Activated T-helper 1 cell treated with anti-CD3 and anti-CD28 coated beads, Interleukin-12 subunit alpha, Interleukin-12 subunit beta, Interleukin-2, Interleukin-4 antibody, amounts not matched to agents 30 ng/mL and 10 ng/mL and 1 ng/mL, durations not matched to agents 14 hours and 24 hours and 36 hours (primary cell): ENCODE measurements at places on chromosomes 5 and 9. TPM values are rescaled to one million over a fixed set of nuclear protein-coding genes. Genes with fewer than 3 reads are reported as not detected.

The PLK2 gene
- 37.4 and 39.1 TPM in 2 replicates for total RNA-seq

DNA sequence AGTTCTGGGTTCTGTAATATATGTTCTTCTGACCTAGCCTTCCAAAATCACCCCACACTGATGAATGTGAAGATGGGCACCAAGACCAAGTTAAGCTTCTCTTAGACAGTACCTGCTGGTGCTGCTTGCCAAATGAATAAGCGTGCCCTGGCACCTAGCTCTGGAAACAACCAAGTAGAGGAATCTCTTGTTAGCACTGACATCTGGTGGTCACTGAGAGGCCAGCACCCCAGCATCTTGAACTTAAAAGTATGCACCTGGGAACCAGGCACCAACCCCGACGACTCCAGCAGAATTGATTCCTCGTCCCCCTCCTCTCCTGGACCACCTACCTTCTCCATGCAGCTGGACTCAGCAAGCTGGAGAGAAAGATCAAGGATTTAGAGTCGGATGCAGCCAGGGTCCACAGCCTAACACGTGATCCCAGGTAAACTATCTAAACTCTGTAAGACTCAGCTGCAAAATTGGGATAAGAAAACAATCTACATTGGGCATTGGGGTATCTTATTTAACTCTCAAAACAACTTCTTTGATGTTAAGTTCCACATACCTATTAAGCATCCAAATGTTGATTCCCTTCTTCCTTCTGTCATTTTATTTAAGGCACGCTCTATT, 89.8 kb downstream of the SLC1A3 start:
- no peak for DNase-seq

DNA sequence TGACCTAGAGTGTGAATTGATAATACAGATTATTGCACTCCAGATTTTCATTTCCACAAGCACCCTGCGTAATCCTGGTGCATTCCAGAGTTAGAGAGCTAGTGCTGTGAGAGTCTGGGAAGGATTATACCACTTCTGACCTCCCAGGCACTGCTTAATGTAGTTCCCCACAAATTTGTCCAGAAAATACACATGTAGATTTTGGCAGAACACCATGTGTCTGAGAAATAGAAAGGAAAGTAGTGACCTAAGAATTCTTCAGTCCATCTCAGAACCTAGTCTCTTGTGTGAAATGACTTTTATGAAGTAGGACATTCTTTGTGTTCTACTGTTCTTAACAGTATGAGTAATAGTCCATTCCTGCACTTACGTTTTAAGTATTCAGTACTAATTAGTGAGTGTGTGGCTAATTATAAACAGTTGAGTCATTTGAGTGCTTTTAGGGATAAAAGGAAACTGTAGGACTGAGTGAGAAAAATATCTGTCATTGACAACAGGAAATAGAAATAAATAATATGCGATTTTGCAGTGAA, 27.8 kb upstream of the PTPDC1 start:
- DNase-seq: no peak

The MLANA gene
- not detected in 2 replicates for total RNA-seq

DNA sequence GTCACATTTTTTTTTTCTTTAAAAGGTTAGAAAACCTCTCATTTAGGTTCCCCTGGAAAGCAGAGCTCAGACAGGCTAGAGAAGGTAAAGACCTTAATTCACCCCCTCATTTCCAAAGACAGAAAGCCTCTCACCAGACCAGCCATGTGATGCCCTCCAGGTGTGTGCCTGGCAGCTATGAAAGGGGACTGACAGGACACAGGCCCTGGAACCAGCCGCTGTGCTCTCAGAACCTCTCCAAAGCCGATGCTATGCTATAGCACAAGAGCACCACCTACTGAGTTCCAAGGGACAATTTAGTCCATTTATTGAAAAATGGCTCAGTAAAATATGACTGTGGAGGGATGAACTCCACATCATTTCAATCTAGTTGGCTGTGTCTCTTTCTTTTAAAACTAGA, 48.8 kb downstream of the FANCC start:
- peak; percentile 2 for DNase-seq

The SPINK7 gene
- not detected in 2 replicates for total RNA-seq

The TAF11L5 gene
- not detected in 2 replicates for total RNA-seq

DNA sequence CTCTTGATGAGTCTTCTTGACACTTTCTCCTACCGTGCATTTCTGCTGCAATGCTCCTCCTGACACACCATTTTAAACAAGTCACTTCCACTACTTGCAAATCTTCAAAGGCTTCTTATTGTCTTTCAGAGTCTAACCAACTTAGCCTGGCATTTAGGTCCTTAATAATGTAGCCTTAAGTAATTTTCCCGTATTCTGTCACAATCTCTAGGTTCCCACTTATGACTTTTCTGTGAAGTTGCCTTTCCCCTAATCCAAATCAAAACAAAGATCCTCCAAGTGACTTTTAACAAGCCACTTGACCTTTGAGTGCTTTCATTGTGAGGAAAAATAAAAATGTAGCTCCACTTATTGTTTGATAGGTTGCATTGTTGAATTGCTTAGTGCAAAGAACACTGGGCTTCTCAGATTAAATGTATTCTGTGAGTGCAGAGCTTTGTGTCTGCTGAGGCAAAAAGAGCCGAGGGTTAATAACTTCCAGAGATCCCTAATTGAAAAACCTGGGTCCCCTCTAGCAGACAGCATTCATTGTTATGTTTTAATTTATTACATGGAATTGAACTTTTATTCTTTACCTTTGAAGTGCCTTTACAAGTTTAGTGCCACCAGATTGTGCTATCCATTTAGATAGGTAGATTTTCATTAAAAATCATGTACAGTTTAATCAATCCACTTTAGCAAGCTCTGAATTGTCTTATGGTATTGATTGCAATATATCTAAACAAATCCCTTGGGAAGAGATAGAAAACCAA, 341.7 kb upstream of the TYRP1 start:
- no peak for DNase-seq

- no peak for DNase-seq
These were observed 26.7 kb upstream of the ADAMTS2 start for GRCh38 chr5:179371681-179372680.

- no peak for DNase-seq
These were observed 75.7 kb upstream of the SMIM23 start for GRCh38 chr5:171709930-171710329.

The CCNI2 gene
- total RNA-seq: 52.5 and 55.6 TPM in 2 replicates

- DNase-seq: no peak
These were observed 19.1 kb downstream of the ERMP1 start for GRCh38 chr9:5813824-5814223.

- no peak for DNase-seq
These were observed 23.9 kb downstream of the GOLM1 start for GRCh38 chr9:86075132-86076109.

DNA sequence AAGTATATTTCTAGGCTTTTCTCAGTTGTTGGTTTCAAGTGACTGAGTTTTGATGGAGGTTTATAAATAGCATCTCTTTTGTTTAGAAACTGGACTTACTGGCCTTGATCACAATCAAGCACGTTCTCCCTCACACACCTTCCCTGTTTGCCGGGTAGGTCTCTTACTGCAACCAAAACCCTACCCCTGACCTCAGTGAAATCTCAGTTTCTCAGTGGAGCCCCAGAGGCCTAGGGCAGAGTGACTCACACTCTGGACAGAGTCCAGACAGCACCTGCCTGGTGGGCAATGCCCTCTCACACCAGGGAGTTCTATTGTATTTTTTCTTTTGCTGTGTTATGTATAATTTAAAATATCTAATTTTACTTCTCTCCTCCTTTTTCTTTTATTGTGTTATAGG, 48.4 kb upstream of the EPB41L4B start:
- DNase-seq: no peak

- no peak for DNase-seq
These were observed 110.1 kb upstream of the GRIN3A start for GRCh38 chr9:101848485-101848919.

The CNOT8 gene
- 55.7 and 60.7 TPM in 2 replicates for total RNA-seq

DNA sequence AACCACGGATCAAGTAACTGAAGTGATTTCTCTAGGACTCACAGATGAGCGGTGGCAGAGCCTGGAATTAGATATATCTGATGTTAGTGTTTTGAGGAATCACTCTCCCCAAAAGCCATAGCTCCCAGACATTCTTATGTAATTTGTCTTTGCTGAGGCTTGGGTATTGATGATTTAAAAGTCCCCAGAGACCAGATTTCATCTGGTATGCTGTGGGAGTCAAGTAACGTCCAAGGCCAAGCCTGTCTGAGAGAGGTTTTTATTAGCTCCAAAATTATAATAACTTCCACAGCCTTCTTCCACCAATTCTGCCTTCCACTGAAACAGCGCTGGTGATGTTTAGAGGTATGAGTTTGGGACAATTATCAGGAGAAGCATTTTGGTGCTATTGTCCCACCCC, 21.3 kb upstream of the KCNIP1 start:
- DNase-seq: no peak

- no peak for DNase-seq
These were observed 184.7 kb downstream of the MAPKAP1 start for GRCh38 chr9:125522328-125522725.

The RAB3C gene
- total RNA-seq: not detected in 2 replicates

- DNase-seq: no peak
These were observed 47.9 kb upstream of the ZBTB43 start for GRCh38 chr9:126756876-126757415.

DNA sequence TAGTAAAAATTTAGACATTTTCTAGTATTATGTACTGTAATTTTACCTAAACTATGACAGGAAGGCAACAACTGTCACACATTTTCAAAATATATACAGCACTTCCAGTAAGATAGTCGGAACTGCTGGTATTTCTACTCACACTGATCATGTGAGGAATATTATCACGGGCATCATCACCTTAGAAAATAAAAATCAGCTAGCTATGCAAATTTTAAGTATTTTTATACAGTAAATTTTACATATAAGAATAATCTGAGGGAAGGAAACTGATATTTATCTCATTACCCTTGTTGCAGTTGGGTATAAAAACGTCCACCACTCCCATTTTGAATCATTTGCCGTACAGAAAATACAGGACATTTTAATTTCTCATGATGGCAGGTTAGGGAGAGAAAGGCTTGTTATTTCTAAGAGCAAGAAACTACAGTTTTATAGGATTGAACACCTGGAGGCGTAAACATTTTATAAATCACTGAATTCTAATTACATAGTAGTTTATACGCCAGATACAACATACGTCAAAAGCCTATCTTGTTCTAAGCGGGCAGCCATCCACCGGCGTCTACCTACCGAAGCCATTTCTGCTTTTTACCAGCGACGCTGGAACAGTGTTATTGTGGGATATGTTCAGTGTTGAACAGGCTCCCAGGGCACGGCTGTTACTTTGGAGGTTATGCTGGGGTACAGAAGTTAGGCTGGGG, 729 bp upstream of the TNPO1 start:
- DNase-seq: no peak

GRCh38 chr5:97750576-97750975, 567.5 kb upstream of the RIOK2 start:
- DNase-seq: no peak

DNA sequence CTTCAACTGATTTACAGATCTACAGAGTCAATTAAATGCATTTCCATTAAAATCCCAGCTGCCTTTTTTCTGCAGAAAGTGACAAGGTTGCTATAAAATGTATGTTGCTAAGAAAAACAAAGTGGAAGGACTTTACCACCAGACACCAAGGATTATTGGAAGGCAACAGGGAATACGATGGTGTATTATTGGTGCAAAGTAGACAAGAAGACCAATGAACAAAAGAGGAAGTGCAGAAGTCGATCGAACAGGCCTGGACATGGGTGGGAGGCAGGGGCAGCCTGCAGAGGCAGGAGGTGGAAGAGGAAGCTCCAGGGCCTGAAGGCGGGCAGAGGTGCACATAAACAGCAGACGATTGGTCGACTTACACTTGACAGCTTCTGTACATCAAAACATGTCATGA, 10.6 kb upstream of the SLC6A19 start:
- DNase-seq: no peak

GRCh38 chr5:135398160-135398854, 724 bp downstream of the MACROH2A1 start:
- peak; percentile 48 for DNase-seq

DNA sequence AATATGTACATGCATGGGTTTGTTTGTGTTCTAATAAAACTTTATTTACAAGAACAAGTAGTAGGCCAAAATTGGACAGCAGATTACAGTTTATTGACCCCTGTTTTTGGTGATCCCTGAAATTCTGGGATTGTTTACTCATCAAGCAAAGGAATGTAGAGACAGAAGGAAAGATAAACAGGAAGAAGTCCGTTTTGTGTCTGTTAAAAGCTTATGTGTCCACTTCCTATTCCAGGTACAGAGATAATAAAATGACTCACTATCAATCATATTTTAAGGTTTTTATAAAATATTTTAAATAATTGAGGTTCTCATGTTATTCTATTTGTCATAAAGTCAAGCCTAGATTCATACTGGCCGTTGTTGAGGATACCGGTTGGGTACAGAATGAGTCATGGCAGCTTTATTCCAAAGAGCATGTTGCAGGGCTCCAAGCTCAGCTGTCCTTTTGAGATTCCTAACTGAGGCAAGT, 214.9 kb upstream of the DAB2 start:
- no peak for DNase-seq

The ITK gene
- total RNA-seq: 251 and 259 TPM in 2 replicates

The GRIN1 gene
- 0.05 TPM in 2 replicates for total RNA-seq
